Stimulated activated CD4-positive, alpha-beta T cell treated with anti-CD3 and anti-CD28 coated beads, Interleukin-1b, Interleukin-23, amount 100 ng/mL, for 24 hours (primary cell): ENCODE measurements at places on chromosomes 3 and 15.

GRCh38 chr3:46506526-46506925 is 8.8 kb downstream of the RTP3 start:
- DNase-seq: no peak

GRCh38 chr3:73552700-73553099 is 72.0 kb downstream of the PDZRN3 start:
- DNase-seq: no peak

- DNase-seq: no peak
These were observed 53.5 kb downstream of the MSL2 start for GRCh38 chr3:136142592-136142991.

DNA sequence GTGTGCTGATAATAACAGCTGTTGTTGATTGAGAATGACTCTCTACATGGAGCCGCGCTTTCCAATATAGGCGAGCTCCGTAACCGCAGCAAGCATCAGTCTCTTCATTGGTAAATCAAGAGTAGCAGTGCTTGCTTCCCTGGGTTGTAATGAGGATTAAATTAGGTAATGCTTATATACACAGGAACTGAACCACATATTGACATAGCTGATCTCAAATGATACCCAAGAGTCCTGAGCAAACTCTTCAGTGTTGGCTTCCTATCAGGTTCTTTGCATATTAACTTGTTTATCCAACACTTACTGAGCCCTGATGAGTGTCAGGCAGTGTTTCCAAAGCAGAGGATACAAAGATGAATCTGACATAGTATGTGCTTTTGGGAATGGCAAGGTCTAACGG is 46.4 kb upstream of the SLCO3A1 start:
- no peak for DNase-seq

DNA sequence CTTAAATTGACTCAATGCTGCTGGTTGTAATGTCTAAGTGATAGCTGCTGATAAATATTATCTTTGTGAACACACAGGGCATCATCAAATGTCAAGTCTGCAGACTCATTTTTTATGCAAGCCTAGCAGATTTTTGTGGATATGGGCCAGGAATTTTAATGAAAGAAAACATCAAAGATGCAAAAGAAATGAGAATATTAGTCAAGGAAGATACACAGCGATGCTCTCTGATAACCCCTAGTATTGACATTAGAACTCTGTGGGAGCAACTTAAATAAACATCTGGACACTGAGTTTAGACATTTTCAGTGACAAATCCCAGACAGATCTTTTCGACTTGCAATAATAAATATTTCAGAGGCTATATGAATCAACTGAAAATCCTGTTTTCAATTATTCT is 28.3 kb downstream of the POLR2M start:
- DNase-seq: no peak

DNA sequence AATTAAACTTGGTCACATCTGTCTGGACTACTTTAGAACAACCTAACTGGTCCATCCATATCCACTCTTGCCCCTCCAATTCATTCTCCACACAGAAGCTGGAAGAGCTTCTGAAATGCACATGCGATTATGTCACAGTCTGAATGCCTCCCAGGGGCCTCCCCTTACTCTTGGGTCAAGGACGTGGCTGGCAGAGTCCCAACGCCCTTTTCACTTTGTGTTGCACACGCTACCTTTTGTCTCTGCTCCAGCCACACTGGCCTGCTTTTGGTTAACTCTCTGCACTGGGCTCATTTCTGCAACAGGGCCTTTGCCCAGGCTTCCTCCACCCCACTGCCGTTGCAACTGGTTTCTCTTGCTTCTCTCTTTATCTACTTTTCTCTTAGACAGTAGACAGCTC is 245.2 kb downstream of the IL20RB start:
- DNase-seq: no peak

GRCh38 chr3:161413127-161413854 is 42.0 kb upstream of the SPTSSB start:
- no peak for DNase-seq

DNA sequence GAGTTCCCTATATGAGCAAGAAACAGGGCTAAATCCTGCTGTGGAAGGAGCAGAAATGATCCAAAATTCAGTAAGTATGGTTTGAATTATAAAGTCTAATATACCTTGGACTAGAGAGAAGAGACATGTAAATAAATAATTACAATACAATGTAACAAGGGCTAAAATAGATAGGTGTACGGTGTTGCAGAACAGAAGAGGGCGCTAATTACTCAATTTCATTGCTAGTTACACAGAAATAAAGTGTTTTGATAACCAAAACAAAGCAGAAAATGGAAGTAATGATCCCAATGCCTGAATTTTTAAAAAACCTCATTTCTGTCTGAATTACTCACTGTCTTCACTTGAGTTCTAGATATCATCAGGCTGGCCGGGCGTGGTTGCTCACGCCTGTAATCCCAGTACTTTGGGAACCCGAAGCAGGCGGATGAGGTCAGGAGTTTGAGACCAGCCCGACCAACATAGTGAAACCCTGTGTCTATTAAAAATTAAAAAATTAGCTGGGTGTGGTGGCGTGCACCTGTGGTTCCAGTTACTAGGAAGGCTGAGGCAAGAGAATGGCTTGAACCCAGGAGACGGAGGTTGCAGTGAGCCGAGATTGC is 8.3 kb upstream of the PLCH1 start:
- no peak for DNase-seq

- DNase-seq: no peak
These were observed 74.5 kb upstream of the ZPLD1 start for GRCh38 chr3:102360183-102360860.

- no peak for DNase-seq
These were observed 31.9 kb upstream of the SMAD6 start for GRCh38 chr15:66670175-66670574.

DNA sequence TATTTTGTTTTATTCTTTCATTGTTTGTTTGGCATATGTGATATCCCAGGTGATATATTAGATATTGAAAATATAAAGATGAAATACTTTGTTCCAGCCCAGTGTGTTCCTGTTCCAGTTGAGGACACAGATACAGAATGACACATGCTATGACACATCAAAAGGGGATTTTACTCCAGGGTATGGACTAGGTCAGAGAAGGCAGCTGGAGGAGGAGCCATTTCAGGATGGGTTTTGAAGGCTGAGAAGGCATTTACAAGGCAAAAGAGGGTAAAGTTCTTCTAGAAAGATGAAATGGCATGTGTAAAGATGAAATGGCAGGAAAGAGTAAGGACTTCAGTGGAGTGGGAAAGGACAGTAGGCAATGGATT is 163.8 kb downstream of the ZIC1 start:
- no peak for DNase-seq

GRCh38 chr3:193530231-193531165 is 24.2 kb downstream of the ATP13A4 start:
- no peak for DNase-seq

- no peak for DNase-seq
These were observed 198.4 kb upstream of the ZNF717 start for GRCh38 chr3:75983609-75984290.
